ENCODE measurements at places on chromosomes 4 and X. TPM values are rescaled to one million over a fixed set of nuclear protein-coding genes. Genes with fewer than 3 reads are reported as not detected.
A peak's percentile ranks its signal among the peaks of the same experiment; 100 is the strongest.

DNA sequence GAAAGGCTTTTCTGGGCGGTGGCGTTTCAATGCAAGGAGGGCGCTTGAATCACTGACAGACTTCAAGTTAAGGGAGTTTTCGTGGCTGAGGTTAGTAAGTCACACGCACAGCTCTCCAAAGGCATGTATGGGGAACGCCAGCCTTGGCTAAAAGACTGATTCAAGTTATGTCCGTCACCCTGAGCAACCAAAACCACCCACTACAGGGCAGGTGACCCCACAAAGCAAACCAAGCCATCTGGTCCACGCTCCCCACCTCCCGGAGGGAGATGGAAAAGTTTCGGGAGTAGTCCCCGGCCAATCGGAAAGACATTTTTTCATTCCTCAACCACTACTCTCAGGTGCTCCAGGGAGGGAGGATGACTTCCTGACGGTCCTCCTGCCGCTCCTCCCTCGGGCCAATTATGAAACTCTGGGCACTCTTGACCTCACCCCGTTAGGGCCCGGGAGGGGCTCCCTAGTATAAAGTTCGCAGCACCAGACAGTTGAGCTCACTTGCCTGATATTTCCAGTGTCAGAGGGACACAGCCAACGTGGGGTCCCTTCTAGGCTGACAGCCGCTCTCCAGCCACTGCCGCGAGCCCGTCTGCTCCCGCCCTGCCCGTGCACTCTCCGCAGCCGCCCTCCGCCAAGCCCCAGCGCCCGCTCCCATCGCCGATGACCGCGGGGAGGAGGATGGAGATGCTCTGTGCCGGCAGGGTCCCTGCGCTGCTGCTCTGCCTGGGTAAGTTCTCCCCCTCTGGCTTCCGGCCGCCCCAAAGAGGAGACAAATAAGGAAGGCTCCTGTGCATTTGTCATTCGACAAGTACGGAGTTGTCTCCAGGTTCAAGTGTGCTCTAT, at the start of gene EREG:
EREG (plus strand) TSS at position 494 of the 840 bp plus-strand sequence; CDS start at position 658, 164 bp downstream.
- no peaks in the 10 kb centered on the region for H3K36me3 ChIP-seq
- H3K27ac ChIP-seq = no peak within 1 kb of the TSS
- peaks cover 35% of the 10 kb centered on the region for H3K27me3 ChIP-seq
- DNase-seq = peak; percentile 33

GRCh38 chrX:114583646-114584374, at the start of gene HTR2C:
Gene HTR2C, plus strand, starts transcription at chrX:114584086. Its CDS starts 142,851 bp downstream, at chrX:114726937.
- no peak for DNase-seq
- H3K27me3 ChIP-seq = peaks cover 23% of the 10 kb centered on the region
- no peaks in the 10 kb centered on the region for H3K36me3 ChIP-seq

DNA sequence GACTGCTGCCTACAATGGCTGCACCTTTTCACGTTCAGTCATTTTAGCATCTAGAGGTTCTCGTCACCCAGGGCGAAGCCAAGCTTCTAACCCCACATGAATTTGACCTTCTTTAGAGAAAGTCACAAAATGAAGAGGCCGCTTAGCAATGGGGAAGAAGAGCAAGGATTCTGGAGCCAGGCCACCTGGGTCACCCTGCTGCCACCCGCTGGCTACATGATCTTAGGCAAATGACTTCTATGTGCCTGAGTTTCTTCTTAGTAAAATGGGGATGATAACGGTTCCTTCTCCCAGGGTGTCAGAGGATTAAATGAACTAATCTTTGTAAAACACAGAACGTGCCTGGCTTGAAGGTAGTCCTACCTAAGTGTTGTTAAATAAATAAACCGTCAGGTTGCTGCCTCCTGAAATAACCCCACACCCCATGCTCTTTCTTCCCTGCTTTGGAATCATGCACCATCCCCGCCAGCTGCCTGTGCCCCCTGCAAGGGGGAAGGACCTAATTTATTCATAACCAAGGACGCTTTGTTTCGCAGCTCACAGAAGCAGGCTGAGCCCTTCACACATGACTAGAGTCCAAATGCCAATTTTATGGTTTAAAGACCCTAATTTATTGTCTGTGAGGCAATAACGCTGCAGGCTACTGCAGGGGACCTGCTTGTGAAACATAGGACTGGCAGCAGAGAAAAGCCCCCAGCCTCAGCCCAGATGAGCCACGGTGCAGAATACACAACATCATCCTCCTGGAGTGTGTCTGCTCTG, 28.6 kb upstream of the NSG1 start:
- H3K36me3 ChIP-seq = no peaks in the 10 kb centered on the region
- no peak overlapping the region for H3K27ac ChIP-seq
- H3K4me3 ChIP-seq = no peak overlapping the region
- DNase-seq = no peak

DNA sequence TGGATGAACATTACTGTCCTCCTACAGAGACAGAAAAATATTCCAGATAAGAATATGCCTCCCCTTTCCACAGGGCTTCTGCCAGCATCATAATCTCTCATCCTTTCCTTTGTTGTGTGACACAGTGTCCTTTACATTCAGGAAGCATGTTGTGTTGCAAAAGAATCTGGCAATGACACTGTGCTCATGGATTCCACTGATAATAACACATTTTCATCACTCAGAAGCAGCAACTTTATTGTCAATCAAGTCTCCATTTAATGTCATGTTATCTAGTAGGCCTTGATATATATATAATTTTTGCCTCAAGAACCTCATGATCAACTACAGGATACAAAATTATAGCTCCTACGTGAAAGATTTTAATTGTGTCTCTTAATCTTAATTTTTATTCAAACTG, 833.9 kb downstream of the FSTL5 start:
- no peaks in the 10 kb centered on the region for H3K27me3 ChIP-seq
- no peak overlapping the region for H3K4me3 ChIP-seq
- H3K27ac ChIP-seq = no peak overlapping the region
- no peaks in the 10 kb centered on the region for H3K36me3 ChIP-seq
- H3K4me1 ChIP-seq = no peaks in the 10 kb centered on the region

- H3K27me3 ChIP-seq = no peaks in the 10 kb centered on the region
- no peak overlapping the region for H3K4me3 ChIP-seq
- no peak for DNase-seq
- no peaks in the 10 kb centered on the region for H3K4me1 ChIP-seq
- H3K36me3 ChIP-seq = no peaks in the 10 kb centered on the region
- no peak overlapping the region for H3K27ac ChIP-seq
Measured at GRCh38 chr4:21555083-21555482, 393.5 kb downstream of the KCNIP4 start.

GRCh38 chr4:31995943-31996901, 1276.1 kb downstream of the PCDH7 start:
- no peak for DNase-seq
- no peaks in the 10 kb centered on the region for H3K36me3 ChIP-seq
- H3K4me3 ChIP-seq = no peak overlapping the region
- H3K27ac ChIP-seq = no peak overlapping the region

- H3K36me3 ChIP-seq = no peaks in the 10 kb centered on the region
- H3K4me1 ChIP-seq = no peaks in the 10 kb centered on the region
- H3K27ac ChIP-seq = no peak overlapping the region
- peaks cover 20% of the 10 kb centered on the region for H3K27me3 ChIP-seq
- no peak for DNase-seq
Measured at GRCh38 chr4:1115528-1116293, 2.3 kb upstream of the RNF212 start.

GRCh38 chr4:146245850-146246249, 31.5 kb downstream of the REELD1 start:
- H3K36me3 ChIP-seq = no peaks in the 10 kb centered on the region
- DNase-seq = no peak
- no peak overlapping the region for H3K27ac ChIP-seq
- peaks cover 13% of the 10 kb centered on the region for H3K4me1 ChIP-seq
- no peak overlapping the region for H3K4me3 ChIP-seq

GRCh38 chr4:110247591-110247990, 49.2 kb upstream of the ELOVL6 start:
- H3K27ac ChIP-seq = no peak overlapping the region
- no peak overlapping the region for H3K4me3 ChIP-seq
- H3K36me3 ChIP-seq = no peaks in the 10 kb centered on the region

GRCh38 chrX:22037911-22038537, 5.9 kb downstream of the PHEX start:
- no peak for DNase-seq
- H3K27ac ChIP-seq = no peak overlapping the region

DNA sequence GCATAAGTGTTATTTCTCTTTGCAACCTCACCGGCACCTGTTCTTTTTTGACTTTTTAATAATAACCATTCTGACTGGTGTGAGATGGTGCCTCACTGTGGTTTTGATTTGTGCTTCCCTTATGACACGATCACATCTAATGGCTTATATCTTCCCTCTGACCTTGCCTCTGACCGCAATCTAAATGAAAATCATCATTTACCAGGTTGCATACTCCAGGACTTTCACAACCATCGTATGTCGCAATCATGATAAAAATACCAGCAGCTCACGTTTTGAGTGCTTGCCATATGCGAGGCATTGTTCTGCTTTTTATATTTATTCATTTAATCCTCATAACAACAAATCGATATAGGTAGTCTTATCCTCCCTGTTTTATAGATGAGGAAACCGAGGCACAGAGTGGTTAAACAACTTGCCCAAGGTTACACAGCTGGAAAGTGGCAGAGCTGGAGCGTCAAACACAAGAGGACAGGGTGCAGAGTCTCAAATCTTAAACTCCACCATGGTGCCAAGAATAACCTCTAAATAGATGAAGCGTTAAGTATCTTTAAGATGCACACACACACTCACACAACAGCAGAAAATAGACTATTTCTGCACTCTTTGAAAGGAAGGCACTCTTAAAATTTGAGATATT, 102.2 kb downstream of the SEL1L3 start:
- H3K27me3 ChIP-seq = no peaks in the 10 kb centered on the region
- peaks cover 43% of the 10 kb centered on the region for H3K36me3 ChIP-seq
- DNase-seq = no peak
- H3K4me3 ChIP-seq = no peak overlapping the region
- H3K27ac ChIP-seq = no peak overlapping the region

DNA sequence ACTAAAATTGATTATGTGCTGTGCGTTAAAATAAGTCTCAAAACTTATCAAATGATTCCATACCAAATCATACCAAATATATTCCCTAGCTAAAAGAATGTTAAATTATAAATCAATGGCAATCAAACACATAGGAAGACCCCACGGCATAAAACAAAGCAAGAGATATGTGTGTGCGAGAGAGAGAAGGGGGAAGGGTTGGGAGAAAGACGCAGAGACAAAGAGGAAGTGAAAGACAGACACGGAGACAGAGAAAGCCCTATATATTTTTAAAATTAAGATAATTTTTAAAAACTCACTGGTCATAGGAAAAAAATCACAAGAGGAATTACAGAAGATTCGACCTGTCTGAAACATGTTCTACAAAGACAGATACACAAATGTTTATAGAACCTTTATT, 371.4 kb downstream of the NLGN4X start:
- H3K4me3 ChIP-seq = no peak overlapping the region
- no peaks in the 10 kb centered on the region for H3K4me1 ChIP-seq
- H3K27me3 ChIP-seq = no peaks in the 10 kb centered on the region
- H3K36me3 ChIP-seq = no peaks in the 10 kb centered on the region
- DNase-seq = no peak

DNA sequence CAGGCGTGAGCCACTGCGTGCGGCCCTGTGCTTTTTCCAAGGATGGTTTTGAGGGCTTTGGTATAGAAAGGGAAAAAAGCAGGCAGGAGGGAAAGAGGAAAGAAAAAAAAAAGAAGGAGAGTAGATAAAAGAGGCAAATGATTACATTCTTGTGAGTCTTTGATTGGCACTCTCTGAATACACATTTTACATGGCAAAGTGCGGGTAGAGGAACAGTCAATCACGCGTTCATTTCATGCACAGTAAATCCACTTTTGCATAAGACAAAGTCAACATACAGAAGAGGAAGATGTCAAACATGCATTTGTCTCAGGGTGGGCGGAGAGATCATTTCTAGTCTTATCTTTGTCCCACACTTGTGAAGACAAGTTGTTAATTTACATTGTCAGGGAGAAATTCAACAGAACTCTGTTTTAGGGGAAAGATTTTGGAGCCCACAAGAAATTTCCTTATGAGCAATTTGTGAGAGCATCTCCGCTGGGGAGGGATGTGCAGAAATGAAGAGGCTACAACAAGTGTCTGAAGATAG, 183.2 kb downstream of the DHRSX start:
- H3K4me1 ChIP-seq = no peaks in the 10 kb centered on the region
- DNase-seq = no peak
- peaks cover 2% of the 10 kb centered on the region for H3K36me3 ChIP-seq
- H3K27me3 ChIP-seq = no peaks in the 10 kb centered on the region
- no peak overlapping the region for H3K4me3 ChIP-seq
- H3K27ac ChIP-seq = no peak overlapping the region

- DNase-seq = no peak
- H3K4me1 ChIP-seq = no peaks in the 10 kb centered on the region
- no peaks in the 10 kb centered on the region for H3K36me3 ChIP-seq
- no peak overlapping the region for H3K4me3 ChIP-seq
- no peaks in the 10 kb centered on the region for H3K27me3 ChIP-seq
- H3K27ac ChIP-seq = no peak overlapping the region
Measured at GRCh38 chr4:128355305-128355704, 67.7 kb upstream of the PGRMC2 start.

DNA sequence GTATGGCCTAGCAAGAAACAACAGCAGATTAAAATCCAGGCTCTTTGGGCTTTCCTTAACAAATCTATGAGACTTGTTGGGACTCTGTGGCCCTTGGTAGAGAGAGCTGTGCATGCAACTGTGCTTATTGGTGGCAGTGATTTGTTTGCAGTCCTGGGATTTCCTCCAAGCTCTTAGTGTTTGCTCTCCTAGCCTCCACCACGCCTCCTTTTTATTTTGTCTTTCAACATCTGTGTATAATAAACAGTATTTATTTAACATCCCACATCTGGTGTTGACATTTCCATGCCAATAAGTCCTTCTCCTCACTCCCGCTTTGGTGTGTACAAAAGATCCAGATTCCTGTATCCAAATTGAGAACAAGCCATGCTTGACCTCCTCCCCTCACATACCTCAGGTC, 3.1 kb downstream of the TNMD start:
- no peaks in the 10 kb centered on the region for H3K4me1 ChIP-seq
- no peaks in the 10 kb centered on the region for H3K36me3 ChIP-seq
- no peak for DNase-seq
- no peak overlapping the region for H3K27ac ChIP-seq

GRCh38 chr4:6445403-6446129, 26.8 kb downstream of the PPP2R2C start:
- H3K27me3 ChIP-seq = peaks cover 2% of the 10 kb centered on the region
- no peak overlapping the region for H3K27ac ChIP-seq
- no peak overlapping the region for H3K4me3 ChIP-seq
- peaks cover 5% of the 10 kb centered on the region for H3K4me1 ChIP-seq
- no peaks in the 10 kb centered on the region for H3K36me3 ChIP-seq

- H3K27ac ChIP-seq = no peak overlapping the region
- peaks cover 9% of the 10 kb centered on the region for H3K36me3 ChIP-seq
- peak overlapping the region; percentile 64 for H3K4me3 ChIP-seq
Measured at GRCh38 chr4:112523764-112524505, 8.0 kb upstream of the NEUROG2 start.

The MUC7 gene
- total RNA-seq = not detected

The RHOXF2 gene
- not detected for total RNA-seq

The PDE6B gene
- total RNA-seq = 15.9 TPM

The LUZP4 gene
- total RNA-seq = not detected

The PABPC5 gene
- not detected for total RNA-seq

The GUCY1B1 gene
- 0.12 TPM for total RNA-seq
